ENCODE measurements at places on chromosomes 13 and 19.

DNA sequence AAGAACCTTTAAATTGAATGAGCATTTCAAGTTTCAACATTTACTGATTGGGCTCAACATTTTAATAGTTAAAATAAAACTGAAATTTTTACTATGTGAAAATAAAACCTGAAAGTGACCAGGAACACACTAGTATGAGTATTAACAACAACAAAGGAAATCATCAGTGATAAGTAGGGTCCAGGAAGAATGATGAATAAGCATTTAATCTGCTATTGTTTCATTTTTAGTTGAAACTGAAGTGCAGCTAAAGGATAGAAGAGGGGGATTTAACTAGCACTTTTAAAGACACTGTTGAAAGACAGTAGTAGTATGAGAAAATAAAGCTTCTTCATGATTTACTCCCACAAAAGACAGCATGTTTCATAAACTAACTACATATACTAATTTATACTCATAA is 250.9 kb upstream of the IPO5 start:
- no peaks in the 10 kb centered on the region for H3K27me3 ChIP-seq
- no peak overlapping the region for H3K4me3 ChIP-seq
- no peak for DNase-seq

DNA sequence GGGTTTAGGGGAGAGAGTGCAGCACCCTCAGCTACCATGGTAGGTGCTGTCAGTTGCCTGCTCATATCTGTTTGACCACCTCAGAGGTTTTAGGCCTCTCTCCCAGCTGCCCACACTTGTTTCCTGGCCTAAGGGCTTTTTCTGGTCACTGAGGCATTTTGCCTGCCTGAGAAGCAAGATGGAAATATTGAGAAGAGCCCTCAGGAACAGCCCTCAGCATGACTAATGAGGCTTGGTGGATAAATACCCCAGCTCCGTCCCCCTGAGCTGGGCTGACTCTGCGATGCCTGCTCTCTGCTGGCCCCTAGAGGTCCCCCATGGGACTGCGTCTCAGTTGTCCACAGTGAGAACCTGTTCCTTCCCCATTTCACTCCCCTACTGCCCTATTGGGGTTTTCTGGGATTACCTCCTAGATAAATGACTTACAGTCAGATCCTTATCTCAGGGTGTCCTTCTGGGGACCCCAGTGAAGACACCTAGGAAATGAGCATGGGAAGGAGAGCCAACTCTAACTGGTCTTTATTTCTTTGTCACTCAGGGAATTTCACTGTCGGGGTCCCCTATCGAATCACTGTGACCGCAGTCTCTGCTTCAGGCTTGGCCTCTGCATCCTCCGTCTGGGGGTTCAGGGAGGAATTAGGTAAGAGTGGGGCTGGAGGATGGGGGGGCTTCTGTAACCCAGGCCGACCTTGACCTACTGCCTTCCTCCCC is 13.3 kb downstream of the PALM3 start:
- no peak overlapping the region for H3K4me3 ChIP-seq
- H3K27me3 ChIP-seq = no peaks in the 10 kb centered on the region
- no peaks in the 10 kb centered on the region for H3K4me1 ChIP-seq
- H3K27ac ChIP-seq = no peak overlapping the region
- no peaks in the 10 kb centered on the region for H3K36me3 ChIP-seq

GRCh38 chr13:50161052-50161451 is 145.8 kb downstream of the KCNRG start:
- no peaks in the 10 kb centered on the region for H3K27me3 ChIP-seq
- no peaks in the 10 kb centered on the region for H3K4me1 ChIP-seq
- no peak overlapping the region for H3K27ac ChIP-seq
- H3K4me3 ChIP-seq = no peak overlapping the region
- no peaks in the 10 kb centered on the region for H3K36me3 ChIP-seq

DNA sequence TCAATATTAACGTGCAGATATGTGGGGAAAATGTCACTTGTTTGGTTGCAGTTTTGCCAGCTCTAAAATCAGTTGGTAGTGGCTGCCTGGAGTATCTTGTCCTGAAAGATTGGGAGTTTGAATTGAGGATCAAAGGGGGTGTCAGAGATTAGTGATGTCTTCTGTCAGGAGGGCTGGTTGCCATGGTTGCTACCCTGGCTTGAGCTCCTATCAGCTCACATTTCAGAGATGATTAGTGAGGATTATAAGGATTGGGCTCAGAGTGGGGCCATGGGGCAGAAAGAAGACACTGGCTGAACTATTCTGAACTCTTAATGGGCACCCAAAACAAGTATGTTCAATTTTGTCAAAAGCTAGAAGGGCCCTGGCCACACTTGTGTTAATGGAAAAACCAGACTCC is 95.5 kb upstream of the RNF113B start:
- no peak overlapping the region for H3K4me3 ChIP-seq
- no peaks in the 10 kb centered on the region for H3K4me1 ChIP-seq
- no peaks in the 10 kb centered on the region for H3K27me3 ChIP-seq
- no peak overlapping the region for H3K27ac ChIP-seq
- H3K36me3 ChIP-seq = no peaks in the 10 kb centered on the region

- H3K27me3 ChIP-seq = no peaks in the 10 kb centered on the region
- DNase-seq = no peak
- H3K4me1 ChIP-seq = no peaks in the 10 kb centered on the region
- no peak overlapping the region for H3K4me3 ChIP-seq
- no peak overlapping the region for H3K27ac ChIP-seq
These were observed 20.1 kb upstream of the NANOS2 start for GRCh38 chr19:45934551-45935230.

DNA sequence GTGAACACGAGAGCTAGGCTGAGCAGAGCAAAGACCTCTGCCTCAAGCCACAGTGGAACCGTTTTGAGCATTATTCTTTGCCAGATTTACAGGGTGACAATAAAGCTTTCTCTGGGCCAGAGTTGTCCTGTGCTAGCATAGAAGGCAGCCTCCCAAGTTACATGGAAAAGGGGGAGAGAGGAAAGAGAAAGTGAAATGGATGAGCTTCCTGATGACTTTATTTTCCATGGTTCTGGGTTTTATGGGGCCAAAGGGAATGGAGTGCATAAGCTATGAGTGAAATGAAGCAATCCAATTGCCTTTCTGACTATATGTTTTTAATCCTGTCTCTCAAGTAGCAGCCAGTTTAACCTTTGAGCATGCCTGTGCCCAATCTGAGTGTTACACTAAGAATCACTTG is 428.4 kb downstream of the COG6 start:
- H3K4me3 ChIP-seq = no peak overlapping the region
- no peaks in the 10 kb centered on the region for H3K4me1 ChIP-seq
- no peaks in the 10 kb centered on the region for H3K36me3 ChIP-seq
- H3K27me3 ChIP-seq = no peaks in the 10 kb centered on the region
- DNase-seq = peak; percentile 3

- H3K27me3 ChIP-seq = no peaks in the 10 kb centered on the region
- no peaks in the 10 kb centered on the region for H3K4me1 ChIP-seq
- H3K27ac ChIP-seq = no peak overlapping the region
- H3K4me3 ChIP-seq = no peak overlapping the region
- H3K36me3 ChIP-seq = no peaks in the 10 kb centered on the region
These were observed 55.4 kb downstream of the KCTD12 start for GRCh38 chr13:76830805-76831204.

DNA sequence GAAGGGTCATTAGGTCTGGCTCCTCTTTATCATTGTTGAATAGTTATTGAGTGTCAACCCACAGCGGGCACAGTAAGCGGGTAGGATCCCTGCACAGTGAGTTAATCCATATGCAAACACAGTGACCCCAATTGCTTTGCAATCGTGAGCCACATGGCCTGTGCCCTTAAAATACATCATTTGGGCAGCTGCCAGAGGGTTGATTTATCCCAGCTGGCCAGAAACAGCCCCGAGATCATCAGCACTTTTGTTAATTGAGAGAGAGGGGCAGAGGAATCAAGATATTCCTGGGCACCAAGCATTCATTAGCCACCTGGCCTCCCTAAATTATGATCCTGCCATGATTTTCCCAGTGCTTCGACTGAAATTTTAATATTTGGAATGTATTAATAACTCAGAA is 9.8 kb upstream of the CNMD start:
- no peak for DNase-seq
- H3K4me3 ChIP-seq = no peak overlapping the region
- H3K36me3 ChIP-seq = no peaks in the 10 kb centered on the region
- H3K27me3 ChIP-seq = no peaks in the 10 kb centered on the region
- H3K4me1 ChIP-seq = no peaks in the 10 kb centered on the region

GRCh38 chr19:5832061-5832460 is 7.4 kb downstream of the FUT6 start:
- DNase-seq = no peak
- H3K27me3 ChIP-seq = peaks cover 10% of the 10 kb centered on the region
- no peak overlapping the region for H3K27ac ChIP-seq
- H3K36me3 ChIP-seq = no peaks in the 10 kb centered on the region

GRCh38 chr13:71587817-71588216 is 279.2 kb downstream of the DACH1 start:
- DNase-seq = no peak
- H3K36me3 ChIP-seq = no peaks in the 10 kb centered on the region
- no peaks in the 10 kb centered on the region for H3K4me1 ChIP-seq
- H3K4me3 ChIP-seq = no peak overlapping the region

- DNase-seq = peak; percentile 53
- H3K27ac ChIP-seq = no peak overlapping the region
- H3K4me3 ChIP-seq = no peak overlapping the region
- no peaks in the 10 kb centered on the region for H3K4me1 ChIP-seq
- H3K36me3 ChIP-seq = no peaks in the 10 kb centered on the region
These were observed 6.3 kb upstream of the F10 start for GRCh38 chr13:113116206-113116800.

- peaks cover 2% of the 10 kb centered on the region for H3K36me3 ChIP-seq
- no peak overlapping the region for H3K27ac ChIP-seq
- no peaks in the 10 kb centered on the region for H3K27me3 ChIP-seq
- DNase-seq = no peak
- no peaks in the 10 kb centered on the region for H3K4me1 ChIP-seq
These were observed 21.4 kb downstream of the ZSCAN5C start for GRCh38 chr19:56223481-56223880.
